ENCODE measurements at places on chromosomes 1 and 21.

- DNase-seq = no peak
These were observed 19.8 kb upstream of the COX20 start for GRCh38 chr1:244815600-244816099.

DNA sequence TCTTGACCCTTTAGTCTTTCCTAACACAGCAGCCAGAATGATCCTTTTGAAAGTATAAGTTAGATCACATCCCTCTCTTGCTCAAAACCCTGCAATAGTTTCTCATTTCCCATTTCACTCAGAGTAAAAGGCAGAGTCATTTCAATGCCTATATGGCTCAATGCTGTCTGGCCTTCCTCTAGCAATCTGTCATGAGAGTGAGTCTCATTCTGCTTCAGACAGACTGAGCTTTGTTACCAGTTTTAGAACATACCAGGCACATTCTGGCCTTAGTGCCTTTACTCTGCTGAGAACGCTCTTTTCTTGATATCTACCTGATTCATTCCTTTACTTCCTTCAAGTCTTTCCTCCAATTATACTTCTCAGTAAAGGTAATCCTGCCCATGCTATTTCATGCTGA, 372.8 kb upstream of the PKN2 start:
- no peak for DNase-seq

DNA sequence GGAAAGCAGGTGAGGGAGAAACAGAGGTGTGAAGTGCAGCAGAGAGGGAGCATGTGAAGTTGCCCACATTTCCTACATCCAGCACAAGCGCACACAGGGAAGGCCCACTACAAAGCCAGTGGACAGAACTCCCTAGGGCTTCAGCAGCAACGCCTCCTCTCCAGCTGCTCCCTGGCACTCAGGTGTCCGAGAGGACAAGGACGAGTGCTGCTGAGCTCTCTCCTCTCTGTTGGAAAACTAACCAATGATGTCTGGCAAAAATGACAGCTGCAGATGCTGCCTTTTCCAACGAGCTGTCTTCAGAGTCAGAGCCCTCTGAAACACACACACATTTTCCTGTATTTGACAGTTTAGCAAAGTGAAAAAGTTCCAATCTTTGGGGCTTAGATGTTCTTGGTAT, 86.8 kb downstream of the HSF2BP start:
- DNase-seq = no peak

GRCh38 chr21:41426676-41427404, 801 bp downstream of the MX1 start:
- DNase-seq = peak; percentile 83

DNA sequence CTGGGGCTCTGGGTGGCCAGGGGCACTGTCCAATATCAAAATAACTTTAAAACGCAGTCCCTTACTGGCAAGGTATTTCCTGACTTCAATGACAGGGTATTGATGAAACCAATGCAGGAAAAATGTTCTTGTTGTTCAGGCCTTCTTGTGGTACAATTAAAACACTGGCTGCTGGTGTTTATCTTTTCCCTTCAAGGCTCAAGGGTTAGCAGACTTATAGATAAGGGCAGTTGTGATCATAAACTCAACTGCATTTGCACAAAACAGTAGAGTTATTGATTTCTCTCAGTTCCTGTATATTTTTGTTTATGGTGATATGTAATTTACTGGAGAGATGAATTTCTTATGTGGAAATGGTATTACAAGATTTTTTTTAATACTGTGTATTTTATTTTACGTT, 2.7 kb upstream of the CD84 start:
- no peak for DNase-seq

DNA sequence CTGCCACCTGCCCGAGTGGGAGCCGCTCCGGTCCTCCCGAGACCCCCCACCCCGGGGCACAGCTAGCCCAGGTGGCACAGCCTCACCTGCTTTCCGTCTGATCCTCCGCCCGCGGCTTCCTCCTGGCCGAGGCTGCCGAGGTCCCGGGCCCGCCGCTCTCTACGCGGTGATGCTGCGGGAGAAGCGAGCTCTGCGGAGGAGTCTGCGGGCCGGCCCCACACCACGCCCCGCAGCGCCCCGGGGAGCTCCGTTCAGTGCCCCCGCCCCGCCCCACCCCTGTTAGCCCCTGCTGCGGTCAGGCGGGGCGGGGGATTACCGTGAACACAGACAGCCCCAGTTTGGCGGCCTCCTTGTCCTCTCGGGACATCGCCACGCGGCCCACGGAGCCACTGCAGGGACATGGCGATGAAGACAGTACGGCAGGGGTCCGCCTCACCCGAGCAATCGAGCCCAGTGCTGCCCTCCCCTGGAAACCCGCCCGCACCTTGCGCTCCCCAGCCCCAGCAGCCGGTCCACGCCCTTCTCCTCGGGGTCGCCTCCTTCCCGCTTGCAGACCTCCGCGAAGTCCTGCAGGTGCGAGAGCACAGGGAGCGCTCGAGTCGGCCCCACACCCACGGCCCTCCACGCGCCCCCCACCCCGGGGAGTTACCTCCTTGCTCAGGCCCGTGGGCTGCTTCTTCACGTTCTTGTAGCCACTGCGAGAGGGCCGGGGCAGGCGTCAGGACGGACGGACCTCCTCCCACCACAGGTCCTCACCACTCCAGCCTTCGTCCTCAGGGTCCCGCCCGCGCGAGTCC, 933 bp downstream of the C1orf35 start:
- DNase-seq = peak; percentile 63

DNA sequence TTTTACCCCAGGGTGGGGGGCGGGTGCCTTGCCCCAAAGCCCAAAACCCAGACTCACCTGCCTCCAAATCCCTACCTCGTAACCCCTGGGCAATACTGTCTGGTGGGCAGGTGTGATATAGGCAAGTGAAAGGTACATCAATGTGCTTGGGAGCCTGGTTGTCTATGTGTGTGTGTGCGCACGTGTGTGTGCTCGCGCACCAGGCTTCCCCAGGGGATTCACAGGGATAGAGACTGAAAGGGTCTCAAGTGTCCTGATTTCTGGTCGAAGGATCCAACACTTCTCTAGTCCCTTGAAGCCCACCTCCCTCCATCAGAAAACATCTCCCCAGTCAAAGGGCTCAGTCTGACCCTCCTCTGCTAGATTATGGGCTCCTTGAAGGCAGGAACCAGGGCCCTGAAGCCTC, 28.9 kb upstream of the EPB41 start:
- DNase-seq = no peak

DNA sequence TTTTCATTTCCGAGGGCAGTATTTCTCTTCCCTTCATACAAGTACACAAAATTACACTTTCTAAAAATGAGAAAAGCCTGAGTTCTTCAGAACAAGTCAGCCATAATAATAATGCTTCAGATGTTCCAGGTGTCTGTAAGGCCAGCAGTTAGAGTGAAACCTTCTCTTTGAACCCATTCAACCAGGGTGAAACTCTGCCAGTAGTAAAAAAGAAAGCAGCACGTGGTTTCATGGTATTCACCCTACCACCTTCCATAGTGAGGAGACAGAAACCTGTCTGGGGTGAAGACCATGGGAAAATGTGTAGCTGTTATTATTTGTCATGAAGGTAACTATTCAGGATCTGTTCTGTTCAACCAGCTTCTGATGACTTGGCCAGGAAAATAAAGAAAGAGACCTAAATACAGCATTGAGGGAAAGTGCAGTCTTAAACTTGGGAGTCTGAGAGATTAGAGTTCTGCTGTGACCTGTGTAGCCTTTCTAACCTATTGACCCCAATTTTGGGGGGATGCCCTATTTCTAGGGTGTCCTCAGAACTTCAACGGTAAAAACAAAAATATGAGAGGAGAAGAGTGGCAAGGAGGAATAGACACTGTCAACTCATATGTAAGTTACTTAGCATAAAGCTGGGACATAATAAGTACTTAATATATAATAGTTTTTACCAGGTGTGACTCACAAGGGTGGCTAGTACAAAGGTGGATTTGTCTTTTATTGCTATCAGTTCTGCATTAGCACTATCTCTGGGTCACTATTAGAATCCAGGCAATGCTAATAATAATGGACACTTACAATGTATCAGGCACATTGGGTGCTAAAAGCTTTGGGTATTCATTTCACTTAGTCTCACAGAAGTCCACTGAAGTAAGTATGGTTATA, 70.0 kb upstream of the TNFSF4 start:
- DNase-seq = no peak

DNA sequence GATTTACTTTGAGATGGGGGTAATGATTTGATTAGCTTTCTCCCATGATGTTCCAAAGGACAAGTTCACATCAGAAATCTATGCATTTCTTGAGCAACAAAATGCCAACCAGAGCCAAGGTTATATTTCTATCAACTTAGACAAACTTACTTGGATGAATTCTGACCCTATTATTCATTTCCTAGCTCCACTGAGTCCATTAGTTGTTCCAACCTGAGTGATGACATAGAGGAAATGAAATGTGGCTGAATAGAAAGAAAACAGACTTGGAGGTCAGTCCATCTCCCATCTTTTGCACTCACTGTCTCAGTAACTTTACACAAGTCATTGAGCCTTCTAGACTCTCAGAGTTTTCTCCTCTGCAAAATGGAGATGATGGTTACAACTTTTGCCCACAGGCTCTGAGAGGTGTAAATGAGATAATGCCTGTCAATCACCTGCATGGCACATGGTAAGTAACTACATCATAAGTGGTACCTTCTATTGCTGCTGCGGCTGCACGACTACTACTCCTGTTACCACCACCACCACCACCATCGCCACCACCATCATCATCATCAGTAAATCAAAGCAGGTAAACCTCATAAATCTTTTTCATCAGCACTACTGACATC, 98.2 kb downstream of the PTPN14 start:
- DNase-seq = no peak

DNA sequence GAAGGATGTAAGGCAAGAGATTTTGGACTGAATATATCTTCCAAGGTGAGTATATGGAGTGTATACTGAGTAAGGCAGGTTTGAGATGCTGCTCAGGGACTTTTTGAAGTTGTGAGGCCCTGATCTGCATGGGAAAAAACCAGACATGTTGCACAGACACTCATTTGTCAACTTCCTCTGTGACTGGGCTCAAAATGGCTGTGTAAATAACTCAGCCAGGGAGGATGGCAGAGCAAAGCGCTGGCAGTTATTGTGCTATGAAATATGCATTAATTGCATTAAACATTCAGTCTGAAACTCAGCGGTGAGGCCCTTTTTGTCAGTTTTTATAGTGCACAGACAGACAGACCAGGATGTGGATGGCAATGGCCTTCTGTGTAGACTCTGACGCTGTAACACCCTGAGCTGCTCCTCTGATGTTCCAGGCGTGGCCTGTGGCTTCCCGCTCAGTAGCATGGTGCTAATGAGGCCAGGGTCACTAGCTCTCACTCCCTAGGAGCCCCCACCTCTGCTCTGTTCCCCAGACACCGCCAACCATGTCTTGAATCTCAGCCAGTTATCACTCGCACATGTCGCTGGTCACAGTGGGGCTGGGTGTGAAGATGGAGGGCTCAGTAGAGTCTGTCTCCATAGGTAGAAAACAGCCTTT, 307.0 kb upstream of the PROX1 start:
- DNase-seq = no peak

DNA sequence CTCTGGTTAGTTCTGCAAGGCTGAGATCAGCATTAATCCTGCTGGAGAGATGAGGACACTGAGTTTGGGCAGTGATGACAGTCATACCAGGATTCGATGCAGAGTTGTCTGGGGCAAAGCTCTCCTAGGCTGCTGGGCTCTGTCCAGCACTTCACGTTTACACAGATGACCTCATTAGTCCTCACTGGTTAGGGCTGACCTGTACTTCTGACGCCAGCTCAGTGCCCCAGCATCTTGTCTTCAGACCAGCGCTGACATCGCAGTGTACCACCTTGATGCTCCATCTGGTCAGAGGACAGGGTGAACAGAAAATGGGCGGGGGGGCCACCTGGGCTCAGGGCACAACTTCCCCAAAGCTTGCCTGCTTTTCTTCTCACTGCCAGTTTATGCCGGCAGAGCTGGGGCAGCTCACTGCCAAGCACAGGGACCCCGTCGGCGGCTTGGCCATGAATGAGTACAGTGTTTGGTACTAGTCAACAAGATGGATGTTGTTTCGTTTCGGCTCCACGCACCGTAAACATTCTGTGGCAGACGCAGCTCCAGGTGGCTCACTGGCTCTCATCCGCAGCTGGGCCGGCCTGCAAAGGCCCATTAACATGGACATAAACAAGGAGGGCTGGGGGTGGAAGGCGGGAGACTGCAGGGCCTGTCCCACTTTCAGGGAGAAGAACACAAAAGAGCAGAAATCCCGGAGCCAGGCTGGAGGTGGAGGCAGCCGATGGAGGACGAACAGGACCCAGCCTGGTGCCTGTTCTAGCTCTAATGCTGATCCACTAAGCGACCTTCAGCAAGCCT, 118.7 kb downstream of the GLIS1 start:
- DNase-seq = no peak

GRCh38 chr1:81967951-81968350, 167.2 kb downstream of the ADGRL2 start:
- DNase-seq = no peak

DNA sequence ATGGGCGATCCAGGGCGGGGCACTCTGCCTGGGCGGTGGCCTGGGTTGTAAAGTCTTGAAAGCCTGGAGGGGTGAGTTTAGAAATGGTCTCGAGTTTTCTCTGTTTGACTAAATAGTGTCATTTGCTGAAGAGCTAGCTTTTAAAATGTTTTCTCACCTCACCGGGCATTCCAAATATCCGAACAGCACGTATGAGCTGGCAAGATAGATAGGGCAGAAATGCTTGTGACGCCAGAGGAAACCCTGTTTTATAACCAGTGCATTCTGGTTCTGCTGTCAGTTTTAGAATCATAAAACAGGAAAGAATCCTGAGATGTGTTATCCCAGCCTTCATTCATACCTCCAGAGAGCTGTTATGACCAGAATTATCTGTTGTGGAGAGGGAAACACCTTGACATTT, 725 bp downstream of the RTCA start:
- no peak for DNase-seq

DNA sequence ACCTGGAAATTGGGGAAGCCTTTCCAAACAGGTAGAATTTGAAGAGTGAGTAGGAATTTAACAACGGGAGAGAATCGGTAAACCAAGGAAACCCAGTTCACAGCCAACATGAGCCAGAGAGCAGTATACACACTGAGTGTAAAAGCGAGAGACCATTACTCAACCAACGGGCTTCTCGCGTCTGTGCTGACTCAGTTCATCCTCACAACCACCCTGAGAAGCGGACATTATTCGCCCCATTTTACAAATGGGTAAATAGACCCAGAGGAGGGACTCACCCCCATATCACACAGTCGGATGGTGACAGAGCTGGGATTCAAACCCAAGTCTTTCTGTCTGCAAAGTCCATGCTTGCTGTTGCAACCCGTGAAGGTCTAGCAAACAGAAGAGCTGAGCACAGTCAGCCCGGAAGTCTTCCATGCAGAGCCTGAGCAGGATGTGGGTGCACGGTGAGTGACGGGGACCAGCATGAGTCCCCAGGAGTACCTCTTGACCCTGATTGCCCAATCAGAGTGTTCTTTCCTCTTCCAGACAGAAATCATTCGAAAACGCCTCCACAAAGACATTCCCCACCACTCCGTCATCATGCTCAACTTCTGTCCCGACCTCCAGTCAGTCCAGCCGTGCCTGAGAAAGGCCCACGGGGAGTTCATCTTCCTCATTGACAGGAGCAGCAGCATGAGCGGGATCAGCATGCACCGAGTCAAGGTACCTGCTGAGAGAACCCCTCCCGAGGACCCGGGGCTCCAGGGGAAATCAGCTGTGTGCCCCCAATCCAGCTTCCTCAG, 32.3 kb downstream of the VWA5B1 start:
- peak; percentile 31 for DNase-seq

GRCh38 chr1:186858923-186859322, 30.2 kb downstream of the PLA2G4A start:
- DNase-seq = no peak

Measured in upper lobe of left lung (tissue), 6 donors.